ENCODE measurements at places on chromosomes 2 and 18. TPM values are rescaled to one million over a fixed set of nuclear protein-coding genes. Genes with fewer than 3 reads are reported as not detected.

Gene MEP1B
- 0.64 TPM for total RNA-seq

GRCh38 chr2:25372405-25373268, 30.9 kb upstream of the DNMT3A start:
- no peak for DNase-seq

- no peak for DNase-seq
These were observed 64.6 kb downstream of the LTBP1 start for GRCh38 chr2:33011373-33011772.

Gene TUBA3D
- not detected for total RNA-seq

- no peak for DNase-seq
These were observed 51.3 kb downstream of the RMDN2 start for GRCh38 chr2:37976411-37976810.

Data from fibroblast of villous mesenchyme (primary cell).